ENCODE measurements at places on chromosomes 1 and 21. TPM values are rescaled to one million over a fixed set of nuclear protein-coding genes. Genes with fewer than 3 reads are reported as not detected.

The LRRC39 gene
- total RNA-seq: 0.21 TPM

The RAB3GAP2 gene
- total RNA-seq: 47.8 TPM

GRCh38 chr1:17233675-17234320, 15.1 kb upstream of the PADI3 start:
- DNase-seq: peak; percentile 99

DNA sequence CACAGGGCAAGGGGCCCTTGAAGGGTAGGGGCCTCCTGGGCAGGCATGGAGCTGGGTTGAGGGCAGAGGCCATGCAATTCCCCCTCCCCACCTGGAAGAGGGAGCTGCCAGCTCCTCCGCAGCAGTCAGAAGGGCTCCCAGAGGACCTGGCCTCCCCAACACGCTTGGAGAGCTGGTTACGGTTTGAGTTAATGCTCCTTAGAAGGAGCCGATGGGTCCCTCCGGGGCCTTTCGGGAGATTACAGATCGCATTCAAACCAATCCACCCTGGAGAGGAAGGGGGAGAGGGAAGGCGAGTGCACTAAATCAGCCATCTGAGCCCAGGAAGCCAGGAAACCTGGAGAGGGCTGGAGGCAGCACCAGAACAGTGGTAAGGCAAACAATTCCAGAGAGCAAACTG, 106.3 kb upstream of the CSF3R start:
- DNase-seq: no peak

DNA sequence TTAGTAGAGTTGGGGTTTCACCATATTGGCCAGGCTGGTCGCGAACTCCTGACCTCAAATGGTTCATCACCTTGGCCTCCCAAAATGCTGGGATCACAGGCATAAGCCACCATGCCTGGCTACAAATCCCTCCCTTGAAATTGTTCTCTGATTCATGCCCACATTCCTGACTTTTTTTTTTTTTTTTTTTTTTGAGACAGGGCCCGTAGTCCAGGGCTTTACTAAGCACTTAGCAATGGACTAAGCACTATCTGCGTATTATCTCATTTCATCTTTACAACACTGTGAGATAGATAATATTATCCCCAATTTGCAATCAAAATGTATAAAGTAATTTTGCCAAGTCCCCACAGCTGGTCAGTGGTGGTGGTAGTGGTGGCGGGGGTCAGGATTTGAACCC, 58.9 kb downstream of the VWA5B1 start:
- DNase-seq: no peak

- peak; percentile 11 for DNase-seq
Observed at GRCh38 chr1:197692965-197693364, 82.3 kb downstream of the DENND1B start.

DNA sequence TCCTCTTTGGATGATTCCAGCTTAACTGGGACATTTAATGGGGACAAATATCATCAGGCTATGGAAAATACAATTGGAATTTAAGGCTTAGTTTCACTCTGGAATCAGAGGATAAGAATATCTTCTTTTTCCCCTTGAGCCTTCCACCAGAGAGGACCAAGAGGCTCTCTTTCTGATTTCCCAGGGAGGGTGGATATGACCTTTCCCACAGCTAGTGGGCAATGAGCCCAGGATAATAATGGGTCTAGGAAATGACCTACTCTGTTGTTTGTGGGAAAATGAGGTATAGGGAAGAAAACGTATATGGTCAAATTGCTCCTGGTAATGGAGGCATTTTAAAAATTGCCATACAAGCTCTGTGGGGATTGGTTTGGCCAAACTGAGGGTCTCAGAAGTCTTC, 1.9 kb downstream of the OR6Y1 start:
- no peak for DNase-seq

GRCh38 chr21:25385911-25386474, 221.3 kb downstream of the MRPL39 start:
- DNase-seq: peak; percentile 37

DNA sequence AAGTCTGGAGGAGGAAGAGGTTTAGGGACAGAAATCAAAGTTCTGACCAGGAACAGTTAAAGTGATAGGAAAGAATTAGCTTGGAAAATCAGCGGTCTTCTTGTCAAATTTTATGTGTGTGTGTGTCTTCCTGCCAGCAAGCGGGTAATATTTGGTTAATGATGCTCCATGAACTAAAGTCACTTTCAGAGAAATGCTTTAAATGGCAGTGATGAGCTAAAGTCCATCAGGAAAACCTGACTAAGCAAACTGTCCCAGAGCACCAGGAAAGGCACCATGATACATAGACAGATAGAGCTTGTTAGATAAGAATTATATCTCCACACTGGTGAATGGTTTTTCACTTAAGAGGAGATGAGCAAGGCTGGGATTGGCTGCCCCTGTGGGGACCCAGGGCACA, 10.0 kb upstream of the CDC14A start:
- DNase-seq: no peak

DNA sequence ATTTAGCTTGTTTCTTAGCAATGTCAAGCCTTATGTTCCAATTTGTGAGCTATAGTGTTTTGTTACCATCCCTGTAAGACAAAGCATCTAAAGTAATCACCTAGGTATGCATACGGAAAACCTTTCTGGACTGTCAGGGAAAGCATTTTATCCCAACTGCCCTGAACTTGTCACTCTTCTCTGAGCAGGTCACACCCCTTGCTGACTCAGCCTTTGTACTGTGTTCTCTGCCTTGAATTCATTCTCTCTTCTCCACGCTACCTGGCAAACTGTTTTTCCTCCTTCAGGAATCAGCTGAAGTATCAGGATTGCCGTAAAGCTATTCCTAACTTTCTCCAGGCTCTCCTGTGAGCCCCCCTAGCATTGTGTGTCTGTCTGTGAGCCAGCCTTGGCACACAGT, 54.2 kb downstream of the PBX1 start:
- DNase-seq: peak; percentile 84

DNA sequence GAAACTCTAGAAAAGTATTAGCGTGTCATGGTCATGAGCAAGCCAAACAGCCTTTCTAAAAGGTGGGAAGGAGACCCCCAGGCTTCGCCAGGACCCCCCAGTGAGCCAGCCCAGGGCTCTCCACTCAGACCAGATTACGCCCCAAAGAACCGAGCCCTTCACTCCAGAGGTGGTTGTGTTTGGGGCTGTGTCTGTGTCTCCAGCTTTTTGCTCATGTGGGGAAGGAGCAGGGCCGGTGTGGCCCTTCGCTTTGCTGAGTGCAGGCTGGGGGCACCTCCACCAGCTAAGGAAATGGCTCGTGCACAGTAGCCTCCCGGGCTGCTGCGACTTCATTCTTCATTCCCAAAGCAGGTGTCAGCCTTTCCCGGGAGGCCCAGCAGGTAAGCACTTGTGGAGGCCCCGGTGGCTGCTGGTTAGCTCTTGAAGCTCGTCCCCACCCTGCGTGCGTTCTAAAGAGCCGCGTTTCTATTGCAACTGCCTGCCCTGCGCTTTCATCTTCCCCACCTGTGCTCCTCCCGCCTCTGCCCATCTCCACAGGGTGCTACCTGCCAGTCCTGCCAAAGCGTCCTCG, 531 bp downstream of the TSPEAR start:
- peak; percentile 19 for DNase-seq

DNA sequence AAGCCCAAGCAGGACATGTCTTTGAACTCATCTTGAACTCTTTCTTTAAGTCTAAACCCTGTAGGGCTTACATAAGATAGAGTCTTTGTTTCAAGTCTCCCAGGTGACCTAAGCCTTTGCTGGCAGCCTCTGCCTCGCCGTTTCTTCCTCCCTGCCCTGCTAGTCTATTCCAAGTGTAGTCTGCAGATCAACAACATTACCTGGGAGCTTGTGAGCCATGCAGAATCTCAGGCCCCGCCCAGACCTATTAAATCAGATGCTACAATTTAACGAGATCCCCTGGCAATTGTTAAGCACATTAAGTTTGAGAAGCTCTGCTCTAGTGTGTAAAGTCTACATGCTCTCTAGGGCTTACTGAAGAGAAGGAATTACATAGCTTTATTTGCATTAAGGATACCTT, 271.6 kb downstream of the PBX1 start:
- DNase-seq: peak; percentile 25

DNA sequence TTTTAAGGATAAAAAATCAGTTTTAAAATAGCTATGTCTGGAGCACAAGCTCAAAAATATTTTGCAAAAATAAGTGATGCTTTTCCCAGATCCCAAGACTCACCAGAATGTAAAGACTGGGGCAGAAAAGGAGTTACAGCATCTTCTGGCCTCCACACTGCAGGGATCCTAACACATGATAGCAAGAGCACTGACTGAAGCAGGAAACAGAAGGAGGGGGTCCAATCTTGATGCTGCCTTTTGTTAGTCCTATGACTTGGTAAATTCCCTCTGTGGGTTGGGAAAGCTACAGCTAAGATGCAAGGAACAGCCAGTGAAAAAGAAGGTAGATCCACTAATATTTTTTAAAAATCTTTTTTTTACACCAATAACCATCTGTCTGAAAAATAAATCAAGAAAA, 54.2 kb upstream of the TNR start:
- DNase-seq: no peak
